EH (cell line): ENCODE measurements at places on chromosomes 7 and 10.
A peak's percentile ranks its signal among the peaks of the same experiment; 100 is the strongest.

GRCh38 chr10:79483948-79484347 lies 28.4 kb upstream of the EIF5AL1 start:
- peak; percentile 98 for DNase-seq

- peak; percentile 67 for DNase-seq
Observed at GRCh38 chr10:97640868-97641811, 669 bp downstream of the PI4K2A start.

- DNase-seq = no peak
Observed at GRCh38 chr7:32761451-32762205, 129.9 kb downstream of the KBTBD2 start.

DNA sequence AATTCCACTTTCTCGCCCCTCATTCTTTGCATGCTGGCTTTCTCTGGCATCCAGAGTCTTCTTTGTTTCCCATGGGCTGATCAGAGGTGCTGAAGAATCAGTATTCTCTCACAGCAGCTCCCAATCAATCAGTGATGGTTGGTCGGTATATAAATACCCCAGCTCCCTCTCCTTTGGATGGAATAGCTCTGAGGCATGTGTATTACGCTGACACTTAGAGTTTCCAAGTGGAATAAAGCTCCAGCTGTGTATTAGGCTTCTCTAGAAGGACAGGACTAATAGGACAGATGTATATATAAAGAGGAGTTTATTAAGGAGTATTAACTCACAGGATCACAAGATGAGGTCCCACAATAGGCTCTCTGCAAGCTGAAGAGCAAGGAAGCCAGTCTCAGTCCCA lies 218.3 kb upstream of the GRB10 start:
- DNase-seq = no peak

- no peak for DNase-seq
Observed at GRCh38 chr7:151135525-151135845, 32.0 kb downstream of the GBX1 start.

DNA sequence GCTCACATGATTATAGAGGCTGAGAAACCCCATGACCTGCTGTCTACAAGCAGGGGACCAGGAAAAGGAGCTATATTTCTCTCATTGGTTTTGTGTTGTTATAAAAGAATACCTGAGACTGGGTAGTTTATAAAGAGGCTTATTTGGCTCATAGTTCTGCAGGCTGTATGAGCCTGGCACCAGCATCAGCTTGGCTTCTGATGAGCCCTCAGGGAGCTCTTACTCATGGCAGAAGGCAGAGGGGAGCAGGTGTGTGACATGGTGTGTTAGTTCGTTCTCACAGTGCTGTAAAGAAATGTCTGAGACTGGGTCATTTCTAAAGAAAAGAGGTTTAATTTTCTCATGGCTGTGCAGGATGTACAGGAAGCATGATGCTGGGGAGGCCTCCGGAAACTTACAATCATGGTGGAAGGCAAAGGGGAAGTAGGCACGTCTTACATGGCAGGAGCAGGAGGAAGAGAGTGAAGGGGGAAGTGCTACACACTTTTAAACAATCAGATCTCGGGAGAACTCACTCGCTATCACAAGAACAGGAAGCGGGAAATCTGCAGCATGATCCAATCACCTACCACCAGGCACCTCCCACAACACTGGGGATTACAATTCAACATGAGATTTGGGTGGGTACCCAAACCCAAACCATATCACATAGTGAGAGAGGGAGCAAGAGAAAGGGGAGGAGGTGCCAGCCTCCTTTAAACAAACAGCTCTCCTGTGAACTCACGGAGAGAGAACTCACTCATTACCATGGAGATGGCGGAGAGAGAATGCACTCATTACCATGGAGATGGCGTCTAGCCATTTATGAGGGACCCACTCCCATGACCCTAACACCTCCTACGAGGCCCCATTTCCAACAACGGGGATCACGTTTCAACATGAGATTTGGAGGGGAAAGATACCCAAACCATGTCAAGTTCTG lies 133.4 kb downstream of the JCAD start:
- no peak for DNase-seq

DNA sequence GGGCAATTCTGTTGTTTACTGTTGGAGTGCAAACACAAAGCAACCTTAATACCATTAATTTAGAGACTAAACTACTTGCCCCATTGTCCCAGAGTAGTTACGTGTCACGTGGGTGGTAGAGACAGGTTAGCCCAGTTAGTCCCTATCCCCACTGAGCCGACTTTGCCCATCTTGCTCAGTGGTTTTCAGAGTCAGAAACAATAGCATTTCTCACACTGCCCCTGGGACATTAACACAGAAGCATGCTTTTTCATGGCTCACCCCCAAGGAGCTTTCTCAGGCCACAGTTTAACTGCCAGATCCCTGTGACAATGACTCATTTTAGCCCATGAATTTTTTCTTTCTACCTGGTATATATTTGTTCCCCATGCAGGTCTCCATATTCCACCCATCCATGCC lies 271.0 kb downstream of the POU6F2 start:
- DNase-seq = peak; percentile 2

GRCh38 chr7:37249240-37249639 lies 199.4 kb downstream of the ELMO1 start:
- no peak for DNase-seq

DNA sequence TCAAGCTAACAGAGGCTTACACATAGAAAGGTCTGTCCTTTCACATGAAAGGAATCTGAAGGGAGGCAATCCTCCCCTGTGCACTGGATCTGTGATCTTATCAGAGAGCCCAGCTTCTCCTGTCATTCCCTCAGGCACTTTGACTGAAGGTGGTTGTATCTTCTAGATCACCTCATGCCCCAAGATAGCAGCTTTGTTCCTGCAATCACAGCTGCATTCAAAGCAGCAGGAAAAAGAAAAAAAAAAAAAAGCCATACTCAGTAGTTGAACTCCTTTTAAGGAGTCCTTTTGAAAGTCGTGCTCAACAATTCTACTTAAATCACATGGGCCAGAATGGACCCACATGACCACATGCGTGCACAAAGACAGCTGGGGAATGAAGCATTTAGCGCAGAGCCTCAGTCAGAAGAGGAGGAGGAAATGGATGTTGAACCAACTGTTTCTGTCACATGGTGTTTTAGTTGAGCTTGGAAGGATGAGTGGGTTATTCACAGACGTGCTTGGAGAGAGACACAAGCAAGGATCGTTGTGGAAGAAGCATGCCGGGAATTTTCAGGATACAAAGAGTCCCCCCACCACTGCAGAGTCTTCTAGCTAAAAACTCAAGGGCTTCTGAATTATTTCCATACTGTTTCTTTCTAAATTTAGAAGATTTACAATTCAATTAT lies 13.0 kb upstream of the PFKP start:
- peak; percentile 57 for DNase-seq

GRCh38 chr7:105932835-105933477 lies 30.1 kb upstream of the CDHR3 start:
- DNase-seq = peak; percentile 94

GRCh38 chr7:104039363-104039762 lies 49.9 kb upstream of the RELN start:
- no peak for DNase-seq

DNA sequence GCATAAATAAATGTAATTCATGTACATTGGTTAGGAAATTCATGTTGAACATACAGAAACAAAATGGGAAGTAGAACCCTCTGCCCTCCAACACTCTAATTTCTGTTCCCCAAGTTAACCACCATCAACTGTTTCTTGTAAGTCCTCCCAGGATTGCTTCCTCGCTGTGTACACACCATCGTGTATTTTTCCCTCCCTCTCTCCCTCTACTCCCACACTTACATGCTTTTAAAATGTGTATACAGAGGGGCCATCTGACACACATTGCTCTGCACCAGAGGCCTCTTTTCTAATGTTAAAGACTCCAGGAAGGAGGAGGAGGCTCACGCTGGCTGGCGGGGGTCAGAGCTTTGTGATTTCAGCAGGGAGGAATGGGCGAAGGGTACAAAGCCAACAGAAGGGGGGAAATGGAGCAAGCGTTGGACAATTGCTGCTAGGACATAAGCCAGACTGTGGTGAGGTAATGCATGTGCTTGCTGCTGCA lies 1.9 kb upstream of the EPHA1 start:
- DNase-seq = no peak

DNA sequence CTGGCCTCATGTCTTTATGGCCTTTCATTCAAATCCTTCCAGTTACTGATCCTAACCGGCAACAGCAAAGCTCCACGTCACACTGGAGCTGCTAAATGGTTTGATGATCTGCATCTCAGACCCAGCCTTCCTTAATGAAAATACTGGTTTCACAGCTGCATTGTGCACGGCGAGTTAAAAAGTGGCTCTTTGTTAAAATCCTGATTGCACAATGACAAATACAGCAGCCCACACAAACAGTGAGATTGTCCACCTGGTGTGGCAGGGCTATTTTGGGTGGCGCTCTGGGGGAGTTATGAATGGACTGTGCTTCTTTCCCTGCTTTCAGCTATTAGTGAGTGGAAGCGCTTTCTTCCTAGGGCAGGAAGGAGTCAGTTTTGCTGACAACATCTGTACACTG lies 63.4 kb upstream of the C1QL3 start:
- no peak for DNase-seq

- no peak for DNase-seq
Observed at GRCh38 chr10:116764979-116765378, 22.6 kb upstream of the HSPA12A start.

GRCh38 chr10:76022366-76022765 lies 590.9 kb downstream of the LRMDA start:
- no peak for DNase-seq

DNA sequence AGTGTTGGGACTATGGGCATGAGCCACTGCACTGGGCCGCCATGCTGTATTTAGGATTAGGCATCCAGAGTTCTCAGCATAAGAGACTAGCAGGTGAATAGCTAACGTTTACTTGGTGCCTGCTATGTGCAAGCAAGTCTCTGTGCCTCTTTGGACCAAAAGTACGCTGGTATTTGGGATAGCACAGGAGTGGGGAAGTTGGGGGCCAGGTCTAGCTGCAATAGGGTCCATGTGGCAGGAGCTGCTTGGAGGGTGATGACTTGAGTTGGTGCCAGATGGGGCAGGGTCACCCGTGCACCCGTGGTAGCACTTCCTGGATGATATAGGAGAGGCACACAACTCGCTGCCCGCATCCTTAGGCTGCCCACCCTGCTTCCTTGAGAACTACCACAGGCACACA lies 22.4 kb downstream of the NACAD start:
- DNase-seq = no peak

- DNase-seq = no peak
Observed at GRCh38 chr7:139043823-139044812, 8.3 kb upstream of the ZC3HAV1L start.
